Pancreas (tissue), 10 donors: ENCODE measurements at places on chromosomes 1 and 21. TPM values are rescaled to one million over a fixed set of nuclear protein-coding genes. Genes with fewer than 3 reads are reported as not detected.

The C1QB gene
- 56.0 TPM for total RNA-seq

The HPCAL4 gene
- 2.1 TPM for total RNA-seq

The SWT1 gene
- 8.2 TPM for total RNA-seq

The CFAP74 gene
- total RNA-seq: not detected

The CCDC190 gene
- total RNA-seq: not detected

The ALPL gene
- total RNA-seq: 3.5 TPM

The HMCN1 gene
- 0.41 TPM for total RNA-seq

The LRRC3 gene
- 0.49 TPM for total RNA-seq

- DNase-seq: no peak
These were observed 51.8 kb upstream of the CASZ1 start for GRCh38 chr1:10848109-10848684.

GRCh38 chr1:194512345-194512744 lies 1325.9 kb upstream of the B3GALT2 start:
- DNase-seq: no peak

DNA sequence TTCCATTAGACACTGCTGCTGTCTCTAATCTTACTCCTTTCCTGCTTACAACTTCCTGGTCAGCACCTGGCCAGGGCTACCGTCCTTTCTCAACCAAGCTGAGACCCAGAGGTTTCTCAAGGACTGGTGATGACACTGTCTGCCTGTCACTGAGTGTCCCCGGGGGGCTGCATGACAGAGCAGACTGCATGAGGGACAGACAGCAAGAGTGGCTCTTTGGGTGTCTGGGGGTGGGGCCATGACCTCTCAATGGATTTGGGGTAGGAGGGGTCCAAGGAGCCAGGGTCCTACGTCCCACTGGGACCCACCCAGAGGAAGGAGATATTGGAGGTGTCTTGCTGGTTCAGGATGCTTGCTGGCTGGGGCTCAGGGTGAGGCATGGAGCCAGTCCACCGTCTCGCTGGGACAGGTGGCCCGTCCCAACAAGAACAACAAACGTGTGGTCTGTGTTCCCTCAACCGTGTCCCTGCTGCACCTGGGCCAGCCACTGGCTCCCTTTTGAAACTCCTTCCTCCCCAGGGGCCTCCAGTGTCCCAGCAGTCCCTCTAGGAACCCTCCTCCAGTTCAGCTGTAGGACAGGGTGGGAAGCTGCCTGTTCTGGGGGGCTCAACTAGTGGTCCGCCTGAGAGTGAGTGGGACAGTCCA lies 344.6 kb upstream of the AJAP1 start:
- DNase-seq: no peak

DNA sequence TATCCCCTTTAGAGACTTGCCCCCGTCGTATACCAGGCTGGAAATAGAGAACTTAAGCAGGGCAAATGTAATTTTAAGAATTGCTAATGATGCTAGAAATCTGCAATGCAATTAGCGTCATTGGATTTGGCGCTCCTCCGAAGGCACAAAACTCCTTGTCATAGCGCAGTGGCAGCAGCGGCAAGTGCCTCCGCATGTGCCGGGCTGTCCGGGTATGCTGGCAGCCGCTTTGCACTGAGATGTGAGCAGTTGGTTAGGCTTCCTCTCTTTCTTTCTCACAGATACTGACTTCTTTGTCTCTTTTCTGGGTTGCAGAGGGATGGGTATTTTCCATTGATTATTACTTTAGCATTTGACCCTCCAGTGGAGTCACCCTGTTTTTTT lies 193.4 kb upstream of the LMO4 start:
- no peak for DNase-seq

DNA sequence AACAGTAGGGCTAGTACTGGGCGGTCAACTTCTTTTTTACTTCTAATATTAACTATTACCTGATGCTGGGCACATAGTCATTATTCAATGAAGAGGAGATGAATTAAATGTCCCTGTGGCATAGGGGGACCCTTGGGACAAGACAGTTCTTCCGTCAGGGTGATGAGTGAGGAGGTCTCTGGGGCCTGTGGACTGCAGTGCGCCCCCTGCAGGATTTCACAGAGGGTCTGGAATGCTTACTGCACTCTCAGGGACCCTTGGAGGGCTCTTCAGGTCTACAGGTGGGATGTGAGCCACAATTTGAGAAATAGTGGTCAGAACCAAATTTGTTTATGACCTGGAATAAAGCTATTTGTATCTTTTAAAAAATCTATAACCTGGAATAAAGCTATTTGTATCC lies 149.4 kb downstream of the FAM78B start:
- DNase-seq: no peak

- DNase-seq: no peak
These were observed 58.4 kb upstream of the PARP1 start for GRCh38 chr1:226466296-226466695.

GRCh38 chr1:8378178-8378577 lies 60.3 kb downstream of the SLC45A1 start:
- no peak for DNase-seq

GRCh38 chr1:188769936-188770335 lies 1707.7 kb downstream of the BRINP3 start:
- DNase-seq: no peak

- no peak for DNase-seq
These were observed 38.2 kb downstream of the NTPCR start for GRCh38 chr1:232988572-232989040.

DNA sequence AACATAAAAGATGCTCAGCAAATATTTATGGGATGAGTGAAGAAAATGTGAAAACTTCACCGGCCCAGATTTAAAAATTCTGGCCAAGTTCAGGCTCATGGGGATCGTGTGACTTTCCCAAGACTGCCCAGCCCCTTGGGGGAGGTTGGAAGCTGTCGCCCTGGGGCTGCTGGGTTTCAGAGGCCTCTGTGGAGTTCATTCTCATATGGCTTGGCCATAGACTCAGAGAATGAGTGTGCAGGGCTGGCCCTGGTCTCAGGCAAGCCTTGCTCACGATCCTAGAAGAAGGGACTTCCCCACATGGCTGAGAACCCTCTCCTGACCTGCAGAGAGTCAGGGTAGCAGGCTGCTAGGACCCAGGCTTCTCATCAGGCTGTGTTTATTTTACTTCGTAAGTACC lies 24.6 kb downstream of the PADI2 start:
- no peak for DNase-seq

DNA sequence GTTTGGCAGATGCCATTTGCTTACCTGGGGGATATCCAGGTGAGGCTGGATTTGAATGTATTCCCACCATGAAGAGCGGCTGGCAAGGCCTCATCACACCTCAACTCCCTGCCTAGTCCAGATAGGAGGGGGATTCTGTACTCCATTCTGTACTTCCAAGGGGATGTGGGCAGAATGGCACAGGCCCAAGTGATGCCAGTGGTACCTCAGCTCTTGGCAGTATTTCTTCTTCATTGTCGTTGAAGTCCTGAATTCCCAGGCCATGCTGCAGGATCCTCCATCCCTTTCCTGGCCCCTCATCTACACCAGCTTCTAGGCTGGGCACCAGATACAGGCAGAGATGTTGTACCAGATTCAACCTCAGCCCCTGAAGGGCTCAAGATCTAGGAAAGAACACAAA lies 47.9 kb downstream of the KLHDC7A start:
- DNase-seq: no peak

DNA sequence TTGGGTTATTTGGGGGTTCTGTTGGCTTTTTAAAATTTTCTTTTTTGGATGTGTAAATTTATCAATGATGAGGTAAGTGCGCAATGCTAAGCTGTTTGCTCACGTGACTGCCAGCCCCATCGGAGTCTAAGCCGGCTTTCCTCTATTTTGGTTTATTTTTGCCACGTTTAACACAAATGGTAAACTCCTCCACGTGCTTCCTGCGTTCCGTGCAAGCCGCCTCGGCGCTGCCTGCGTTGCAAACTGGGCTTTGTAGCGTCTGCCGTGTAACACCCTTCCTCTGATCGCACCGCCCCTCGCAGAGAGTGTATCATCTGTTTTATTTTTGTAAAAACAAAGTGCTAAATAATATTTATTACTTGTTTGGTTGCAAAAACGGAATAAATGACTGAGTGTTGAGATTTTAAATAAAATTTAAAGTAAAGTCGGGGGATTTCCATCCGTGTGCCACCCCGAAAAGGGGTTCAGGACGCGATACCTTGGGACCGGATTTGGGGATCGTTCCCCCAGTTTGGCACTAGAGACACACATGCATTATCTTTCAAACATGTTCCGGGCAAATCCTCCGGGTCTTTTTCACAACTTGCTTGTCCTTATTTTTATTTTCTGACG lies 3.1 kb downstream of the OLIG2 start:
- DNase-seq: no peak

DNA sequence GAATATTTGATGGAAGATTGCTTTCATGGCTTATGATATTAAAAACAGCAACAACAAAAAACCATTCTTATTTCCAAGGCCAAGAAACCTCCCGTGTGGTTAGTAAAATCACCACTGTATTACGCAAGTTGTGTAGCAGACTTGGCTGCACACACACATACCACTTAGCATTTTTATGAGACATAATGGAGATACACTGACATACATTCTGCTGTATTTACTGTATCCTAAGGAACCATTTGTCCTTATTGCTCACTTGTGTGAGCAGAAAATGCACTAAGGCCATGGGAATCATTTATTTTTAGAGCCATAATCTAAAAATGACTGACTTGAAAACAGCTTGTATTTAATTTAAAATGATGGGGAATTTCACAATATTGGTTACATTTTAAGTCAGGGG lies 584 bp upstream of the C1orf141 start:
- no peak for DNase-seq

GRCh38 chr1:221863635-221864034 lies 121.7 kb upstream of the DUSP10 start:
- no peak for DNase-seq

- DNase-seq: no peak
These were observed 109.6 kb downstream of the TBX19 start for GRCh38 chr1:168390271-168390670.

DNA sequence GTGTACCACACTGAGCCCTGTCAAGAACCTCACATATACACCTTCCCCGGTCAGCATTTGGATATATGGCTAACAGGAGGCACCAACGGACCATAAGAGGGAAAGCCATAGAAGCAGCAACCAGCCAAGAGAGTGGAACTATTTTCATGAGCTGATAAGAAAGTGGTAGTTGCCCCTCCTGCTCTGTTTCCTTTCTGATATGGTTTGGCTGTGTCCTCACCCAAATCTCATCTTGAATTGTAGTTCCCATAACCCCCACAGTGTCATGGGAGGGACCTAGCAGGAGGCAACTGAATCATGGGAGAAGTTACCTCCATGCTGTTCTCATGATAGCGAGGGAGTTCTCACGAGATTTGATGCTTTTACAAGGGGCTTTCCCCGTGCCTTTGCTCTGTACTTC lies 366.1 kb upstream of the DAB1 start:
- DNase-seq: no peak

- DNase-seq: no peak
These were observed 1.3 kb downstream of the CADM3 start for GRCh38 chr1:159172614-159173291.

DNA sequence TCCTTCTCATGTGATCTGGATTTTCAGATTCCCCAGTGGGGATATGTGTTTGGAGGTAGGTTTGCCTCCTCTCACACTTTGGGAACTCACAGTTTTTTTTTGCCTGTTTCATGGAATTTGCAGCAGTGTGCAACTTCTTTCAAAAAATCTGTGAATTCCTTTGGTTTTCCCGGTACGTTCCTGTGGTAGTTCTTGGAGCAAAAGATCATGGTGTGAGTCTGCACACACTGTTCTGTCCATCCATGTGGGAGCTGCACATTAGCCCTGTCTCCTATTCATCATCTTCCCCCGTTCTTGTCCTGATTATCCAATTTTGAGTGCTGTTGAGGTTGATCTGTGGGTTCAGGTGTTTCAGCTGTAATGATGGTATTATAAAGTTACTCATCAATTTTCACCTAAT lies 30.3 kb upstream of the TACSTD2 start:
- DNase-seq: no peak

GRCh38 chr1:64745986-64746940 lies 1.4 kb downstream of the RAVER2 start:
- DNase-seq: no peak

DNA sequence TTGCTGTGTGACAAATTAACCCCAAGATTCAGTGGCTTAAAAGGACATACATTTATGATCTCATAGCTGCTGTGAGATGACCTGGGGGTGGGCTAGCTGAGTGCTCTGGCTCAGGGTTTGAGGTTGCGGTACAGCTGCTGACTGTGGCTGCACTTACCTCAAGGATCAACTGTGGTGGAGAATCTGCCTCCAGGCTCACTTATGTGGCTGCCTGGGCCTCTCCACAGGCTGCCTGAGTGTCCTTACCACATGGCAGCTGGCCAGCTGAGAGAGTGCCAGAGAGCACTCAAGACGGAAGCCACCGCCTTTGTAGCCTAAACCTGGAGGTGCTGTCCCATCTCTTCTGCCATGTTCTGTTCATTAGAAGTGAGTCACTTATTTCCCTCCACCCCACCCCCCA lies 5.7 kb downstream of the LRRC71 start:
- peak; percentile 46 for DNase-seq

GRCh38 chr1:202807451-202807925 lies 733 bp downstream of the KDM5B start:
- peak; percentile 49 for DNase-seq

GRCh38 chr1:175130649-175131045 lies 61.9 kb downstream of the KIAA0040 start:
- DNase-seq: no peak

DNA sequence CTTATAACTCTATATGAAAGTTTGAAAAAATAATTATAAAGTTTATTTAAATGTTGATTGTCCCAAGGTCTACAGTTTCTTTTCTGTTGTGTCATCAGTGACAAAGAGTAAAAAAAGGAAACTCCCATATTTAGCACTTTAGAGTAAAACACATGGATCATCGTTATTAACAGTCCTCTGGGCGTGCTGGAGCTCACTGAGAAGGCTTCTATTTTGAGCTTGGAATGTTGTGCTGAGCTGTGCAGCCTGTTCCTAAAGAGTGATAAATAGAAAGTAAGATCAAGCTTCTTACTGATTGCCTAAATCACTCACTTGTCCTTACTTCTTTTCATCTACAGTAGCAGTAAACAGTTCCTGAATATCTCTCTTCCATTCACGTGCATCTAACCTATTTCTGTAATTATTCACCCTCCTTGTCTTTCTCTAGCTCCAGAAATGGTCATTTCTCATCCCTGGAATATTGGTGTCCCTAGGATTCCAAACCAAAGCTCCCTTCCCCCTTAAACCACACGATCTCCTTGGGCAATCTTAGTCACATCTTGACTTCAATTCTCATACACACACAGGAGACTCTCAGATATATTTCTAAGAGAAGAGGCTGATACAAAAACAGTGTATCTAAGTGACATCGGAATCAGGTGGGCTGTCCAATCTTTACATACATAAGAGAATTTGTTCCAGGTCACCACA lies 11.9 kb downstream of the GBP5 start:
- no peak for DNase-seq
